ENCODE measurements at places on chromosomes 11 and 22. TPM values are rescaled to one million over a fixed set of nuclear protein-coding genes. Genes with fewer than 3 reads are reported as not detected.

Gene CHRM1
- total RNA-seq = not detected

Gene CARD18
- total RNA-seq = not detected

Gene MMP12
- total RNA-seq = not detected

Gene C11orf87
- total RNA-seq = not detected

Gene CALCA
- not detected for total RNA-seq

Gene LMO1
- total RNA-seq = not detected

Gene ISX
- total RNA-seq = not detected
